ENCODE measurements at places on chromosomes 12 and 14.

GRCh38 chr12:106345746-106346145 is 11.8 kb upstream of the POLR3B start:
- DNase-seq, result no peak

GRCh38 chr14:81062816-81063215 is 107.4 kb downstream of the TSHR start:
- DNase-seq, result no peak

GRCh38 chr14:68811171-68811570 is 18.3 kb upstream of the ZFP36L1 start:
- DNase-seq, result no peak

DNA sequence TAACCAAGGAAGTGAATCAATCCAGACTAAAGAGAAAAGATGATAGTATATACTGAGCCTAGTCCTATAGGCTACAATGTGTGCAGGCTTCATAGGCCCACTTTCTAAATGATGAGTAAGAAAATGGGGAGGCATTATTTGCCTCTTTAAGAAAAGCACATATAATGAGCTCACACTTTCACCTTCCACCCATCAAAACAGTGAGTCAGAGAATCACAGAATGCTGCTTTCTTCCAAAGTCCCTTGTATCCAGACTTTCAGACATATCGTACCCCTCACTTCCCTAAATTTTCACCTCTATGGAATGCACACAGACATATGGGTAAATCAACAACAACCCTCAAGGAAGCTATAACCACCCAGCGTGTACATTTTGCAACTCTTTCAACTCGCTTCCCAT is 286.4 kb upstream of the PRKD1 start:
- no peak for DNase-seq

DNA sequence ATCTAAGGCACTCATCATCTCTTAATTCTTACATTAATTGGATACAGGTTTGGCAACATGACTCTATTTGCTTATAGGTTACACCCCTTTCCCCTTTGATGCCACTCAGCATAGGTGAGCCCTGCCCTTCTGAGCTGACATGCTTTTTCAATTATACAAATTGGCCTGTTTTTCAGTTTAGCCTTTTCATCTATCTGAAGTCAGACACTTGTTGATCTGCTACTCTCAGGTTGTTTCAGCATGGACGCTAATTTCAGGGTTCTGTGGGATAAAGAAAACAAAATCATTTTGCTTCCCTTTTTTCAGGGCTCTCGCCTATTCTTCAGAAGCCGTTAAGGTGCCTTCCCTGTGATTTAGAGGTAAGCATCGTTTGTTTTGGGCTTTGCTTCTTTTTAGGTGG is 55.3 kb downstream of the DACT1 start:
- no peak for DNase-seq
